ENCODE measurements at places on chromosomes 5 and 9.

GRCh38 chr5:672329-673160, 20.6 kb downstream of the TPPP start:
- DNase-seq: peak; percentile 29

GRCh38 chr5:172110260-172110815, 77.7 kb downstream of the STK10 start:
- DNase-seq: no peak

GRCh38 chr5:168055961-168056360, 235.5 kb upstream of the WWC1 start:
- no peak for DNase-seq

DNA sequence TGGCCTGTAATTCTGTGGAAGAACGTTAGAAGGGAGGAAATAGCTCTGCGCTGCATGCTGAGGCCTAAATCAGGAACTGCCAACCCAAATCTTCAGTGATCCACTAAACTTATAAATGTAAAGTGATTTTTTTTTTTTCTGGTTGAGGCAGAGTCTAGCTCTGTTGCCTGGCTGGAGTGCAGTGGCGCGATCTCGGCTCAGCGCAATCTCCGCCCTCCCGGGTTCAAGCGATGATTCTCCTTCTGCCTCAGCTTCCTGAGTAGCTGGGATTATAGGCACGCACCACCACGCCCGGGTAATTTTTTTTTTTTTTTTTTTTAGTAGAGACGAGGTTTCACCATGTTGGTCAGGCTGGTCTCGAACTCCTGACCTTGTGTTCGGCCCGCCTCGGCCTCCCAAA, 717.4 kb upstream of the FAM174A start:
- no peak for DNase-seq

DNA sequence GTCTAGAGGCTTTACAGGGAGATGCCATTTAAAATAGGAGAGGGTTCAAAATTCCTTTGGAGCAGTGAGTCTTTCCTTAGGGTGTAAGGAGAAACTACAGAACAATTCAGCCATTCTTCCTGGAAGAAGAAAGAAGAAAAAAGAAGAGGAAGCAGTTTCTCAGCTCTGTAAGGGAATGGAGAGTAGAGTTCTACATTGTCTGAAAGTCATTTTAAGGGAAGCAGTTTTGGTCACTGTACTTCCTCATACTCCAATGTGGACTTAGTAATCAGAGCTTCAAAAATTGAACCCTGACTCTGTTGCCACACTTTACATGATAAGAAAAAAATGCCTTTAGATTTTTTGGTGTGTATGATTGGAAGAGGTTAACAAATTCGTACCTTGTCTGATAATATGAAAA, 122.4 kb downstream of the LRRC70 start:
- DNase-seq: no peak

DNA sequence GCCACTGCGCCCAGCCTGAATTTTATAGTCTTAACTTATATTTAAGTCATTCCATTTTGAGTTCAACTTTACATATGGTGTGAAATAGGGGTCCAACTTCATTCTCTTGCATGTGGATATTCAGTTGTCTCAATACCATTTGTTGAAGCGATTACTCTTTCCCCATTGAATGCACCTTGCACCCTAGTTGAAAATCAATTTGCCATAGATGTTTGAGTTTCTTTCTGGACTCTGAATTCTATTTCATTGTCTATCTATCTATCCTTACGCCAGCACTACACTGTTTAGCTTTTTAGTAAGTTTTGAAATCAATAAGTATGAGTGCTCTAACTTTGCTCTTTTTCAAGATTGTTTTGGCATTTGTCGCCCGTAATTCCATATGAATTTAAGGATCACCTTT, 49.8 kb downstream of the TMOD1 start:
- no peak for DNase-seq

GRCh38 chr5:14908172-14908571, 36.6 kb upstream of the ANKH start:
- DNase-seq: no peak

GRCh38 chr9:129945314-129945713, 97.7 kb downstream of the FNBP1 start:
- DNase-seq: no peak

GRCh38 chr9:133991964-133992779, at the start of gene VAV2:
VAV2 (minus strand) TSS chr9:133992324; CDS start chr9:133992278, 46 bp downstream.
- DNase-seq: peak; percentile 26

- no peak for DNase-seq
Measured at GRCh38 chr5:14859980-14860379, 11.6 kb downstream of the ANKH start.

GRCh38 chr5:115873392-115873791, 31.7 kb downstream of the AP3S1 start:
- no peak for DNase-seq

- no peak for DNase-seq
Measured at GRCh38 chr9:19116107-19116790, 11.0 kb downstream of the PLIN2 start.
